ENCODE measurements at places on chromosomes 1 and 21. TPM values are rescaled to one million over a fixed set of nuclear protein-coding genes. Genes with fewer than 3 reads are reported as not detected.

The OR2L3 gene
- polyA plus RNA-seq = not detected

The EDARADD gene
- polyA plus RNA-seq = not detected

The NMNAT2 gene
- polyA plus RNA-seq = under 0.01 TPM

The CD1D gene
- 5.9 TPM for polyA plus RNA-seq

The PHACTR4 gene
- polyA plus RNA-seq = 31.9 TPM

The C1orf167 gene
- 1.6 TPM for polyA plus RNA-seq

The TAS1R1 gene
- polyA plus RNA-seq = not detected

The HCRTR1 gene
- polyA plus RNA-seq = not detected

The HHIPL2 gene
- not detected for polyA plus RNA-seq

The RUNX1 gene
- 4.2 TPM for polyA plus RNA-seq

The CFHR4 gene
- polyA plus RNA-seq = not detected

The FAM177B gene
- polyA plus RNA-seq = 40.5 TPM

The ASB17 gene
- polyA plus RNA-seq = not detected

The FCER1A gene
- polyA plus RNA-seq = 3.6 TPM

The KIF17 gene
- 0.69 TPM for polyA plus RNA-seq

The GABRD gene
- 0.51 TPM for polyA plus RNA-seq

The RPTN gene
- not detected for polyA plus RNA-seq

The NKAIN1 gene
- not detected for polyA plus RNA-seq

The IQGAP3 gene
- polyA plus RNA-seq = 0.92 TPM

The IGSF9 gene
- polyA plus RNA-seq = 11.4 TPM

The FAM78B gene
- 0.87 TPM for polyA plus RNA-seq

The CFAP107 gene
- not detected for polyA plus RNA-seq

The SFN gene
- 212 TPM for polyA plus RNA-seq

The ZBTB8A gene
- 2.4 TPM for polyA plus RNA-seq

The HNRNPCL1 gene
- not detected for polyA plus RNA-seq

The KCNT2 gene
- 1.2 TPM for polyA plus RNA-seq

The PGLYRP3 gene
- not detected for polyA plus RNA-seq

The HEATR1 gene
- 1.2 TPM for polyA plus RNA-seq

The DMRTA2 gene
- polyA plus RNA-seq = not detected

The PLEKHO1 gene
- 14.1 TPM for polyA plus RNA-seq

The AADACL3 gene
- not detected for polyA plus RNA-seq

The ZNF362 gene
- 3.5 TPM for polyA plus RNA-seq

The PRR9 gene
- polyA plus RNA-seq = not detected

The SAMD13 gene
- 31.8 TPM for polyA plus RNA-seq

The INAVA gene
- polyA plus RNA-seq = 176 TPM

The JAK1 gene
- polyA plus RNA-seq = 43.8 TPM

The KRTAP10-4 gene
- not detected for polyA plus RNA-seq

The SPATC1L gene
- 3.2 TPM for polyA plus RNA-seq

The SH3BGR gene
- polyA plus RNA-seq = 5.5 TPM

The ENSA gene
- 217 TPM for polyA plus RNA-seq

The KCND3 gene
- 0.23 TPM for polyA plus RNA-seq

Measured in sigmoid colon (tissue), 7 donors.